CD14-positive monocyte (primary cell): ENCODE measurements at places on chromosomes 1 and 21.

- DNase-seq: no peak
These were observed 23.0 kb downstream of the RGS2 start for GRCh38 chr1:192831706-192832355.

- no peak for DNase-seq
These were observed 42.4 kb upstream of the KCNA3 start for GRCh38 chr1:110717179-110717578.

DNA sequence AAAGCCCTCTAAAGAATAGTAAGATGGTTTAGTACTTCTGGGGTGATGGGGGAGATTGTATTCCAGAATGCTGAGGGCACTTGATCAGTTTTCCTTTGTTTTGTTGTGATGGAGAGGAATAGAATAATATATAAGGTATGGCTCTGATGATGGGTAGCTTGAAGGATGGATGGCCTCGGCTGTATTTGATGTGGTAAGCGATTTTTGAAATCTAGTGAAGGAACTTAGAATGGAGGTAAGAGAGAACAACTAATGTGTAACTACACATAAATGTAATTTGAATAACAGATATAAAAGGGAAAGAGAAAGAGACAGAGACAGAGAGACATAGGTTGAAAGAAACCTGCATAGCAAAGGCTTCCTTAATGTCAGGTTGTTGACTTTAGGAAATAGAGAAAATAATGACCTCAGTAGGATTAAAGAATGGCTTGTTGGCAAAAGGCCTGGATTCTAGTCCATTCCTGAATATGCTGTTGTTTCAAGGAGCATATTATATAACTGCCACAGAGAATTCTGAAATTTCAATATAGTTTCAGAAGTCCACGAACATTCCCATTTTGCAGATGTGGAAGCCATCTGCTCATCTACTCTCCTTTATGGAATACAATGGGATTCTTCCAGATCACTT is 58.7 kb downstream of the NIBAN1 start:
- no peak for DNase-seq

DNA sequence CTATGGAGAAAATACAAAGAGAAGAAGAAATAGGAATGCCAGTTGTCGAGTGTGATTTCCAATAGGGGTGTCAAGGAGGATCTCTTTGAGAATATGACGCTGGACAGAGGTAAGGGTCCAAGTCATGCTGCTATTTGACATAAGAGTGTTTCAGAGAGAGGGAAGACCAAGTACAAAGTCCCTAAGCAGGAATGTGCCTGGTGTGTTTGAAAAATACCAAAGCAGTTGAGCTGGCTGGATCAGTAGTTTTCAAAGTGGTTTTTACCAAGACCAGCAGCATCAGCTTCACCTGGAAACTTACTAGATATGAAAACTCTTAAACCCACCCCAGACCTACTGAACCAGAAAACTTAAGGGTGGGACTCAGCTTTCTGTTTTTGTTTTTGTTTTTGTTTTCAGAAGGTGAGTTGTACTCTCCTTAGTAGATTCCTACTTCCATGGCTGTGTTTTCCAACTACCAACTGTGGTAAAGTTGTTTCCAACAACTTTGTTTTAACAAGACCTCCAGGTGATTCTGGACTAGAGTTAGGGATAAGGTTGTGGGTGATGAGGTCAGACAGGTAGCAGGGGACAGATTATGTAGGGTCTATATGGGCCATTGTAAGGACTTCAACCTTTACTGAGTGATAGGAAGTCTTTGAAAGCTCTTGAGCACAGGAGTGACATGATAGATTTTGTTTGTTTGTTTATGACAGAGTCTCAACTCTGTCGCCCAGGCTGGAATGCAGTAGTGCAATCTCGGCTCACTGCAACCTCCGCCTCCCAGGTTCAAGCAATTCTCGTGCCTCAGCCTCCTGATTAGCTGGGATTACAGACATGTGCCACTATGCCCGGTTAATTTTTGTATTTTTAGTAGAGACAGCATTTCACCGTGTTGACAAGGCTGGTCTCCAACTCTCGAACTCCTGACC is 7.3 kb upstream of the GJA9 start:
- DNase-seq: no peak

GRCh38 chr1:112234710-112235109 is 161.3 kb upstream of the CTTNBP2NL start:
- DNase-seq: no peak

DNA sequence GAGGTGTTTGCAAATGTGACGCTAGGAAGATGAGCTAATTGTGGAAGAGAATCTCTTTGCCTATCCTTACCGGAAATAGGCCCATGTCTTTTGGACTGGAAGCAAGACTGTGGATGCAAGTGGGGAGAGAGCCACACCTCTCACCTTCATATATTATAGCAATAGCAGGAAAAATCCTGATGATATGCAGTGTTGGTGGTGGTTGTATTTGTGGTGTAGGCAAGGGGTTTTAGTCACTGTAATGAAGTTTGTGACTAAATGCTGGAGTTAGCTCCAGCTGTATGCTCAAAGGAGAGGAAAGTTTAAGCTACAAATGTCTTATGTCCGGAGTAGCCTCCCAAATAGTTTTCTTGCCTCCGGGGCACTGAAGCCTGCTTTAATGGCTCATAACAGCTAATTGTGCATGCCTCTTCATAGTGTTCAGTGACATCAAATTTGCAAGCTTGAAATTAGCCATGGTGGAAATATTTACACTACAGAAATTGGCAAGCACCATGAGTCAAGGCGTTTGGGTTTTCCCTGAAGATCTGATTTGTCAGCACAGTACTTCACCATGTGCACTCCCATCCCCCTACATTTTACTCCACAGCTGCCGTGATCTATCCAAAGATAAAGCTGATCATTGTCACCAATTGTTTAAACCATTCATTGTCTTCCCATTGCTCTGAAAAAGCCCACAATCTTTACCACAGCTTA is 102.6 kb upstream of the ZNF644 start:
- DNase-seq: no peak

DNA sequence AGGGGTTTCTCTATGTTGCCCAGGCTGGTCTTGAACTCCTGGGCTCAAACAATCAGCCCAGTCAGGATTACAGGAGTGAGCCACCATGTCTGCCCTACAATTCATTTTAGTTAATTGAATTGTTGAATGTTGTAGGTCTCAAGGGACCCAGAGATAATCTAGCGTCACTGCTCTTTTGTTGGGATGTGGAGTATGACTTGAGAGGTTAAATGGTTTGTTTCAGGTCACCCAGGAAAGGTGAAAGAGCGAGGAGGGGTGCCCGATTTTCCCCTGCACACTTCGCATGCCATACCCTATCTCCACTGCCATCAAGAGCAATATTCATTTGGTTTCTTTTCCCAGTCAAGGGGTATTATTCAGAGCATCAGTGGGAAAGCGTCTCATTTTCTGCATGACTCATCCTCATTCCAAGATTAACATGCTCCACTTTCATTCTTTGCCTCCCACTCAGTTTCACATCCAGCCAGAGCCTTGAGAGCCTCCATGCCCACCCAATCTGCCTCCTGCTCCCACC is 13.1 kb upstream of the SLC30A1 start:
- DNase-seq: no peak

DNA sequence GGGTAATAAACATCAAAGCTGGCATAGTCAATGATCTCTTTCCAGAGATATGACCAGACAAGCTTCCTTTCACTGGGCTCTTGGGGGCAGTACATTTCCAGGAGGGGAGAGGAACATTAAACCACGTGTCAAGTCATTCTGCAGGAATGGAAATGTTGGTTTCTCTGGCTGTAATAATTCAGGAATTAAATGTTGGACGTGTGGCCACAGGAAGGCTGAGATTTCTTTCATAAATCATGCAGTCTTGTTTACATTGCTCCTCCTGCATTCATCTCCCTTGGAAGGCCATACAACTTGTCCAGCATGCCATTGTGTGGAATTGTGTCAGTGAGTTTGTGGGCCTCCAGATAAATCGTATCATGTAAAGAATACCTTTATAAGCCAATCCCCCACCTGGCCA is 259.2 kb downstream of the ADGRL2 start:
- DNase-seq: no peak
